Activated CD8-positive, alpha-beta memory T cell treated with anti-CD3 and anti-CD28 coated beads for 1 hour (primary cell): ENCODE measurements at places on chromosomes 3 and 15.

GRCh38 chr3:179921500-179921899 lies 115.2 kb downstream of the PEX5L start:
- no peak for DNase-seq

DNA sequence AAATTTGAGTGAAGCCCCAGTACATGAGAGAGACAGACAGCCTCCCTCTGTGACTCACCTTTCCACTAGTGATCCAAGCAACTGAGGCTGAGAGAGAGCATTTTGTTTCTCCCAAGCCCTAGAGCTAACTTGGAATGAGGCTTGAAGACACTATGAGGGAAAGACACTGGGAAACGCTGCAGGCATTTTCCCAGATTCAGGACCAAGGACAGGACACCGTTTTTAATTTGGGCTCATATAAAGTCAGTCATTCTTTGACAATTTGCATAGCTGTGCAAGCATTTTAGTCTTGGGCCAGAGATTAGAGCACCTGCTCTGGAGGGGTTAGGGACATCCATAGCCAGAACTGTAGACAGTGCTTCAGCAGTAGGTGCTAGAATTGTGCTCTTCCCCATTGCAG lies 249.0 kb downstream of the AGBL1 start:
- no peak for DNase-seq

DNA sequence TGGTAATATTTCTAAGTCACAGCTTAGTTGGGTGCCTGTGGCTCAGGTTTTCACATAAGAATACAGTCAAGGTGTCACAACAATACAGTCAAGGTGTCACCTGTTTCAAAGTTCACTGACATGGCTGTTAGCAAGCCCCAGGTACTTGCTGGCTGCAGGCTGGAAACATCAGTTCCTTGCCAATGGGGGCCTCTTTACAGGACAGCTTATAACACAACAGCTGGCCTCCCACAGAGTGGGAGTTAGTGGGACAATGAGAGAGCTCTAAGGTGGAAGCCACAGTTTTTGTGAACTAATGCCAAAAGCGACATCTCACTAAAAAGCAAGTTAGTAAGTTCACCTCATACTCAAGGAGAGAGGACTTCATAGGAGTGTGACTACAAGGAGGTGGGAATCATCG lies 45.4 kb downstream of the GPR156 start:
- DNase-seq: no peak

DNA sequence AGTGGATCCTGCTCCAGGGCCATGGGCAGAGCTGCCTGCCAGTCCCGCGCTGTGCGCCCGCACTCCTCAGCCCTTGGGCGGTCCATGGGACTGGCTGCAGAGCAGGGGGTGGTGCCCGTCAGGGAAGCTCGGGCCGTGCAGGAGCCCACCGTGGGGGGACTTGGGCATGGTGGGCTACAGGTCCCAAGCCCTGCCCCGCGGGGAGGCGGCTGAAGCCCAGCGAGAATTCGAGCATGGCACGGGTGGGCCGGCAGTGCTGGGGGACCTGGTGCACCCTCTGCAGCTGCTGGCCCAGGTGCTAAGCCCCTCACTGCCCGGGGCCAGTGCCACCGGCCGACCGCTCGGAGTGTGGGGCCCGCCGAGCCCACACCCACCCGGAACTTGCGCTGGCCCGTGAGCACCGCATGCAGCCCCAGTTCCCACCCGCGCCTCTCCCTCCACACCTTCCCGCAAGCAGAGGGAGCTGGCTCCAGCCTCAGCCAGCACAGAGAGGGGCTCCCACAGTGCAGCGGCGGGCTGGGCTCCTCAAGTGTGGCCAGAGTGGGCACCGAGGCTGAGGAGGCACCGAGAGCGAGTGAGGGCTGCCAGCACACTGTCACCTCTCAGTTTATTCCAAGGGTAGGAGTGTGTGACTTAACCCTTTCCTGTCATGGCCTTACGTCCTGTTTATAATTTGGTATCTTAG lies 129.3 kb downstream of the TMEM108 start:
- DNase-seq: no peak

DNA sequence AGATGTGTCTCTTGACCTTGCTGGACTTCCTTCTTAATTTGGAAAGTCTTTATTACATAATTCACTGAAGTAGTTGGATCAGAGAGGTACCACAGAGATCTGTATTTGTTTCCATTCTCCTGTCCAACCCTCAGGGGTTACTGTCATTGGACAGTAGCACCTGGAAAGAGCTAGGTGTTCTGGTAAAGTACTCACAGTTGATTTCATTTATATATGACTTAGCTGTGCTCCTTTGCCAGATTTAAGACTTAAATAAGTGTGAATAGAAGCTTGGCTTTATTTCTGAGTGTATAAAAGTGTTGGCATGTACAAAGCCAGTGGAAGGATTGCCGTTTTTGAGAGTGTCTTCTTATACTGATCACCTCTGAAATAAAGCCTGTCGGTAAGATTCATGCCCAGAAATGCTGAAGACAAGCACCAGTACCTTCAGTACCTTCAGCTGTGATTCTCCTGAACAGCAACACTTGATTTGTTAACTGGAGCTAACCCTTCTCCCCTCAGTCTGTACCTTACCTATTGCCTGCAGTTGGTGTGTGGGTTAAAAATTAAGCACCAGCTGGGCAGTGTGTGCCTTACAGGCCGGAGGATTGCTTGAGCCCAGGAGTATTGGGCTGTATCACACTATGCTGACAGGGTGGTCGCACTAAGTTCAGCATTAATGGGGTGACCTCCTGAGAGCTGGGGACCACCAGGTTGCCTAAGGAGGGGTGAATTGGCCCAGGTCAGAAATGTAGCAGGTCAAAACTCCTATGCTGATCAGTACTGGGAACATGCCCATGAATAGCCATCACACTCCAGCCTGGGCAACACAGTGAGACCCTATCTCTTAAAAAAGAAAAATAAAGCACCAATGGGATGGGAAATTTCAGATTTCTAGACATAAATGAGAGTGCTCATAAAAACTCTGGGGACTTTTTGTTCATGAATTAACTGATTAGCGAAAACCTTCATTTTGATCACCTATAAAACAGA lies 197.7 kb downstream of the FNDC3B start:
- no peak for DNase-seq

GRCh38 chr3:60801307-60801706 lies 449.9 kb downstream of the FHIT start:
- DNase-seq: no peak
